Iris pigment epithelial cell (primary cell): ENCODE measurements at places on chromosomes 3 and 15.

DNA sequence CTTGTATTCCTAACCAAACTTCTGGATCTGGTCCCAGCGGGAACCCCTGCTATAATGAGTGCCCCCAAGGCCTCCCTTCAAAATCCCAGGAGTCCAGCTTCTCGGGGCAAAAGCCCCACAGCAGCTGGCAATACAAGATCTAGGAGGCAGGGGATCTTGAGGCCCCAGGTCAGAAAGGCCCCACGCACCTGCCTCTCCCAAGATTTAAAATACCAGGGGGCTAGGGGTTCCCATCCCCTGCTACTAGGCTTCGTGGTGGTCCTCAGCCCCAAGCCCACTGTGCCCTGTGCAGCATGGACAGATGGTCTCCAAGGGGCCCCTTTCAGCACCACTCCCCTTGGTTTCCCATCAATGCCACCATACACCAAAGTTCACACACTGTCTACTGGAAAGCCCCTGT, 15.8 kb upstream of the CYP11A1 start:
- DNase-seq, result no peak

DNA sequence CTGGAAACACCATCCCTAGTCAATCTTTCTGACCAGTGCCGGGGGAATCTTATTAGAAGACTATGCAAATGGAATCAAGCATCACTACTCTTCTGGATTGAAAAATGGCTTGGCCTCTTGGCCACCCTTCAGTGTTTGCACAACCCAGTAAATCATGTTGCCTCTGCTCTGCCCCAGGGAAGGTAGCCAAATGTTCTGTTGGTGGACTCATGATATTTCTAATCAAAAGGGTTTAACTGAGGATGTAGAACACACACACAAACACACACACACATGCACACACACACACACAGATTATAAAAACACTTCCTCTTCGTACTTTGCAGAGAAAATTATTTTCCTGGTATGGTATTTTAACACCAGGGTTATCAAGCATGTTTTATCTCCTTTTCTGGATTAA, 7.9 kb downstream of the RBP2 start:
- DNase-seq, result no peak

DNA sequence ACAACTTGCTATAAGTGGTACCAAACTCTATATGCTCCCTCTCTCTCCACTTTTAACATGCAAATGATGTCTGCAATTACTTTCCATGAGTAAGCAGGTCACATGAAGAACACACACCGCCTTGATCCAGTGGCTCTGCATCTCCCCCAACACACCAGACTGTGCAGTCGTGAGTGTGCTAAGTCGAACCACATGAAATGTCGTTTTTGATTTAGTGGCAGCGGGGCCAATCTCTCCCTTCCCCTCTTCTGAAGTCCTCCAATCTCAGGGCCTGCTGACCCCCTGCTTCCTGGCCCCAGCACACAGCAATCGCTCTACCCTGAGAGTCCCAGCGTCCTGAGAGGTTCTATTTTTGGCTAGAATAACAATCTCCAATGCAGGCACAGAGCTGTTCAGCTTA, 312.5 kb downstream of the SHQ1 start:
- DNase-seq, result no peak

DNA sequence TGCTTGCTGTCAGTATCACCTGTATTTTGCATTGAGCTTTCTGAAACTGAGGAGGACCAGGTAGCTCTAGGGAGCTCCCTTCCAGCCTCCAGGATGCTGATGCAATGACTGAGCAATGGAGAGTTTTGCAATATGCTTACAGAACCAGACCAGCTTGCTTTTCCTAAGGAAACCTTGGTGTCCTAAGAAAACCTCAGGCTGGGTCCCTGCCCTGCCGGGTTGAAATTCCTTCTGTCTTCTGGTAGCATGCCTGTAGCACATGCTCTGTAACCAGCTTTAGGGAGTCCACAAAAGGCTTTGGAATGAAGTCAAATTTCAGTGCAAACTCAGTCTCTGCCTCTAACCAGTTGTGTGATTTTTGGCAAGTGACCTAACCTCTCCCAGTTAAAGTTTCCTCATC, 65.8 kb upstream of the GSK3B start:
- DNase-seq, result peak; percentile 96

DNA sequence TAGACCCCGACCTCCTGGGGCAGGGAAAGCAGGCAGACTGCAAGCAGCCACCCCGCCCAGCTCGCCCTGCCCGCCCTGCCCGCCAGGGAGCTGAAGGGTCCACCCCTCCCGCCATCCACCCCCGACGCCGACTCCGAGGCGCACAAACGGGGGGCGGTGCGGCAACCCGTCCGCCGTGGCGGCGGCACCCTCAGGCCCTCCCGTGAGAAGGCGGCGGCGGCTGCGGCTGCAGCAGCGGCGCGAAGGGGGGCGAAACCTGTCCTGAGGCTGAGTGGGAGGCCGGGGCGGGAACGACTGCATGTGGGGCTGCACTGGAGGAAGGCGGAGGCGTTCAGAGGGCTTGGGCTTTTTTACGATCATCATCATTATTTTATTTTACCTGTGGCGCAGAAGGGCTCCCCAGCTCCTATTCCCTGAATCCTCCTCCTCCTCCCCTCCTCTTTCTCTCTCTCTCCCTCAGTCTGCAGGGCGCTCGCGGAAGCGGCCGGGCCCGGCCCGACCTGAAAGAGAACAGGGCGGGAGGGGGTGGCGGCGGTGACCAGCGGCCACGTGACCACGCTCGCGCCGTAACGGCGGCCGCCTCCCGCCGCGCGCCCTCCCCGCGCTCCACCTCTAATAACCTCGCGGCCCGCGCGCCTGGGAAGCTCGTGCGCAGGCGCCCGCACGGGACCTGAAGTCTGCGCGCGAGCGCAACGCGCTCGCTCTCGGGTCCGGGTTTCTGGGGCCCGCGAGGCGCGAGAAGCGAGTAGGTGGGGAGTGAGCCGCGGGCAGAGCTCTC, at the start of gene TBC1D5:
Gene TBC1D5 (minus strand): TSS at position 530 of the 778 bp plus-strand sequence. CDS start 234,061 bp downstream, outside the sequence.
- peak; percentile 98 for DNase-seq

DNA sequence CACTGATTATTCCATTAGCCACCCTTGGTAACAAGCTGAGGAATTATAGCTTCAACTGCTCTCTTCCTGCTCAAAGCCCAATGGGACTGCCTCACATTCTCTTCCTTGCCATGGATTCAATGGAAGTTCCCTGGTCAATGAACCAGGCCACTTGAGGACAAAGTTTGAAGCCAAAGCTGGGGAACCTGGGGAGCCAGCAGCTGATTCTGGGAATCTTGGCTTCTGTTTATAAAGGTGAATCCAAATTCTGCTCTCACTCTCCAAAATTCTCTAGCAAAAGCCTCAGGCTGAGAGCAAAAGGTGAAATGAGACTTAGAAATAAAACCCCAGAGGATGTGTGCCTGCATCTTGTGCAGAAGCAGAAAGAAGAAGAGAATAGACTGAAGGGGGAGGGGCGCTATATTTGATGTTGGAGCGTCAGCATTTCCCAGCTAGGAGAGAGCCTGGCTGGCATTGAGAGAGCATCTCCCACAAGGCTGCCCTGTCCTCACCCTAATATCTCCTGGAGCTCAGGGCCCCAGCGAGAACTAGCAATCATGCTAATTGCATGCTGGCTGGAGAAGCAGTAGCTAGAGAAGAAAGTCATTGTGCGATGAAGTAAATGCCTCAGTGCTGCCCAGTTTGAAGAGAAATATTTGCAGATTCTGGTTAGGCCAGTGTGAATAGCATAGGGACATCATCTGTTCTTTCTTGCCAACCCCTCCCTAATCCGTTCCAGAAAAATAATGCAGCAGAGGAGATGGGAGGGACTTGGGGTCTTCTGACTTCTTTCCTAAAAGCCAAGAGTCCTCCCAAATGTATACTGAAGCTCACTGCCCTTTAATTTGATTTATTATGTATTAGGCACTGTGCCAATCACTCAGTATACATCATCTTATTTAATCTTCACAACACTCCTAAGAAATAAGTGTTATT, 34.9 kb upstream of the GAP43 start:
- DNase-seq, result no peak

DNA sequence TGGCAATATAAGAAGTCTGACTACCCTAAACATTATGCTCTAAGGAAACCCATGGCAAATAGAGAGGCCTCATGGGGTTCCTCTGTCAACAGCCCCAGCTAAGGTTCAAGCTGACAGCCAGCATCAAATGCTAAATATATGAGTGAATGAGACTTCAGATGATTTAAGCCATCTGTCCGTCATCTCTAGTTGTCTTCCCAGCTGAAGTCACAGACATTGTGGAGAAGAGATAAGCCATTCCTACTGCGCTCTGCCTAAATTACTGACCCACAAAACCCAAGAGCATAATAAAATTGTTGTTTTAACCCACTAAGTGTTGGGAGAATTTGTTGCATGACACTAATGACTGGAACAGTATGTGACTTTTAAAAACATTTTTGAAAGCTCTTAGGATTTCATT, 87.3 kb upstream of the IGSF10 start:
- no peak for DNase-seq

DNA sequence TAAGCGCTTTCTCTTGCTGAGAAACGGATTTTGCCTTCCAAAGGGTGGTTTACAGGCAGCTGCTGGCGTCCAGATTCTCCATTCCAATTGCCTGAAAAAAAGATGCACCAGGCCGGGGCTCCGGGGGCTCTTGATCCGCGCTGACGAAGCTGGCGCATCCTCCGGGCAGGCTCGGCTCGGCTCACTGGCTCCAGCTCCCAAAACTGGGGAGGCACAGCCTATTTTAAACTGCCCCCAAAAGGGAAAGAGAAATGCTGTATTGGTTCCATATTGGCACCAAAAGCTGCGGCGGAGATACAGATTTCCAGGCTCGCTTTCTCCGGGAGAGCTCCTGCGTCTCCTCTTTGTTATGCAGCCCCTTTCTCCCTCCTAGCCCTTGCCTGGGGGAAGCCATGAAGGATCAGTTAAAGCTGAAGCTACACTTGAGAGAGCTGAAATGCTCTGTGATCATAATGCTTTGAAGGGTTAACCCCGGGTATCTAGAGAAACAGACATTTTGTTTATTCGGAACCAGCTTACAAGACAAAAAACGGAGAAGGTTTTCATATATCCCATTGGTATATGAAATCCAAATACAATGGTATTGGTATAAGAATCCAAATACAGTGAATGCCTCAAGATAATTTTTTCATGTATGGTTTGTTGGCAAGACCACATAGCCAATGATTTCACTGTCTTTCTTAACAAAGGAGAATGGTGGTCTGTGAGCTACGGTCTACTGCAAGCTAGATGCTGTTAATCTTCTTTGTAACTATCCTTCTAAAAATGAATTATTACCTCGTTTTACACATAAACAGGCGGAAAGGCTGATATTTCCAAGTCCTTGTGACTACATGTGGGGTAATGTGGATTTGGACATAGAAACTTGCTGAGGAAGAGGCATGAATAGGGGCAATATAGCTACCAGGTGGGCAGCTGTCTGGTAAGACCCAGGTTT, 693 bp downstream of the CD200 start:
- DNase-seq, result peak; percentile 45

GRCh38 chr3:154050766-154051165, 70.4 kb upstream of the ARHGEF26 start:
- DNase-seq, result peak; percentile 3

GRCh38 chr3:5181469-5182141, 5.9 kb upstream of the EDEM1 start:
- DNase-seq, result no peak

DNA sequence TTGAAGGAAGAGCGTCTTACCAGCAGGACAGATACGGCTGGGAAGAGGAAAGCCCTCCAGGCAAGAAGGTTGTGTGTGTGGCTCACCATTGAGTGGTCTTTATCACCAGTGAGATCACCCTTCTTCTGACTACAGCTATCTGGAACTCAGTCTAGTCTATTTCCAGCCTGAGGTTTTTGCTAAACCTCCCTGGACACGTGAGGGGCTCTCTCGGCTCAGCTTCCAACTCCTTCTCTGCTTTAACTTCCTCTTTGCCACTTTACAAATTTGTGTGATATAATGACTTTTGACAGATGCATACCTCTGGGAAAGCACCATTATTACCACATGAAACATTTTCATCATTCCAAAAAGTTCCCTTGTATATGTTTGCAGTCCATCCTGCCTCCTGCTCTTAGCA, 15.3 kb upstream of the ROPN1 start:
- peak; percentile 16 for DNase-seq

DNA sequence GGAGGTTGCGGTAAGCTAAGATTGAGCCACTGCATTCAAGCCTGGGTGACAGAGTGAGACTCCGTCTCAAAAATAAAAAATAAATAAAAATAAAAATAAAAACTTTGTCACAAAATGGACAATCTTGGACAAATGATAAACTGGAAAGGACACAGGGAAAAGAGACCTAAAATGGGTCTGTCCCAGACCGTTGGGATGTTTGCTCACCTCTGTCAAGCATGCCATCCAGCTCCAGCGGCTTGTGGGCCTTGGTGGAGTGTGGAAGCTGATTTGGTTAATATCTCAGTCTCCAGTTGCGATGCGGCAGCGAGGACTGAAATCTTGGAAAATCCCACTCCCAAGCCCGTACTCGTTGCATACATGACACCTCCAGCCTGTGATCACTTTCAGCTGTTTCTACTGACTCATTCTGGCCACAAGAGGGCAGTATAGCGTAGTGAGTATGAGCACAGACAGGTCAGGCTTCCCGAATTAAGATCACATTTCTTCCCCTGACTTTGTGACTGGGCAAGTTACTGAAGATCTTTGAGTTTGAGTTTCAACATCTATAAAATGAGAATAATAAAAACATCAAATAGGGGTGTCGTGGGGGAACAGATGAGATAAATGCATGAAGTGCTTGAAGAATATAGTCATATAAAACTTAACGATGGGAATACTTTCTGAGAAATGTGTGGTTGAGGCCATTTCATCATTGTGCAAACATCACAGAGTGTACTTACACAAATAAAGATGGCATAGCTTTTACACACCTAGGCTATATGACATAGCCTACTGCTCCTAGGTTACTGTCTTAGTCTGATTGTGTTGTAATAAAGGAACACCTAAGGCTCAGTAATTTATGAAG, 19.6 kb upstream of the MOBP start:
- peak; percentile 79 for DNase-seq

GRCh38 chr3:46276497-46277099, 34.3 kb downstream of the CCR3 start:
- DNase-seq, result peak; percentile 5

GRCh38 chr3:172094621-172095557, 55.5 kb downstream of the FNDC3B start:
- peak; percentile 56 for DNase-seq

DNA sequence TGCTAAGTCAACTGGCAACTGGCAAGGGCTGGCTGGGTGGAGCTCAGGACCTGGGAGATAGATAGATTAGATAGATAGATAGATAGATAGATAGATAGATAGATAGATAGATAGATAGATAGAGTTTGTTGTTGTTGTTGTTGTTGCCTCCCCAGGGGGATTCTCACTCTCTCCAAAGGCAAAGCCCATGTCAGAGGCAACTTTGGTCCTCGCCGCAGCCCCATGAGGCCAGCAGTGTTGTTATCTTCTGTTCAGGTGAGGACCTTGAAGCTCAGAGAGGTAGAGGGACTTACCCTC, 7.4 kb upstream of the MST1R start:
- DNase-seq, result no peak

GRCh38 chr15:99424131-99424571, 141.6 kb upstream of the MEF2A start:
- no peak for DNase-seq

GRCh38 chr3:8597219-8597853, 47.3 kb downstream of the SSUH2 start:
- DNase-seq, result no peak
